ENCODE measurements at places on chromosomes 7 and 10. TPM values are rescaled to one million over a fixed set of nuclear protein-coding genes. Genes with fewer than 3 reads are reported as not detected.
A peak's percentile ranks its signal among the peaks of the same experiment; 100 is the strongest.

Gene ZFYVE27
- 20.6 TPM for total RNA-seq

DNA sequence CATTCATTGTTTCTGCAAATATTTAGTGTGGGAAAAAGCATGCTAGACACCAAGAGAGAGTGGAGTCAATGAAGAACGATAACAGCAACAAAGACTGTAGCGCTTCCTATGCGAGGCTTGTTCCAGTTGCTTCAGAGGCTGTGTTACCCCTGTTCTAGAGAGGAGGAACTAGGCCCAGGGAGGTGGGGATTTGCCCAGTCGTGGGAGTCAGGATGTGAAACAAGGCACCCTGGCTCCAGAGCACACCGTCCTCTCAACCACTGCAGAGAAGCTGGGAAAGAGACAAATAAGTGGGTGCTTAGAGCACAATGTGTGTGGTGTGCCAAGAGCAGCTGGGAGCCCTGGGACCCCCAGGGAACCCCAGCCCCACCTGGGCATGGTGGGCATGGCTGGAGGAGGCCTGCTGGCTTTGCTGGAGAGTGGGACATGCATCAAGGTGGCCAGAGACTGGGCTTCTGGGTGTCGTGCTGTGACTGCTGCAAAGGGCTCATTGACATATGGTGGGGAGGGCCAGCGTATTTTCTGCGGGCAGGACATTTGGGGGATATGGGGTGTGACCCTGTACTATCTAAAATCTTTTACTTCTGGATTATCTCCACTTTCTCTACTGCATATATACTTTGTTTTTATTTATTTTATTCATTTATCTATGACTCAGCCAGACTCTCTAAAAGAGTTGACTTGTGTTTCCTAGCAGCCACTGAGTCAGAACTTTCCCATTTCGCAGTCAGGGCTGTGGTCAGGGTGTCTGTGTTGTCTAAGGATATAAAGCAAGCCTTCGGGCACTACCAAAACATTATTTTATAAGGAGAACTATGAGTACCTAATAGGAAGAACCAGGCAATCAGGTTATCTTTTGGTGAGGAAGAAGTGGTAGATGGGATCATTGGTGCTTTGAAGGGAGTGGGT is 95.4 kb downstream of the TCF7L2 start:
- DNase-seq, result no peak

DNA sequence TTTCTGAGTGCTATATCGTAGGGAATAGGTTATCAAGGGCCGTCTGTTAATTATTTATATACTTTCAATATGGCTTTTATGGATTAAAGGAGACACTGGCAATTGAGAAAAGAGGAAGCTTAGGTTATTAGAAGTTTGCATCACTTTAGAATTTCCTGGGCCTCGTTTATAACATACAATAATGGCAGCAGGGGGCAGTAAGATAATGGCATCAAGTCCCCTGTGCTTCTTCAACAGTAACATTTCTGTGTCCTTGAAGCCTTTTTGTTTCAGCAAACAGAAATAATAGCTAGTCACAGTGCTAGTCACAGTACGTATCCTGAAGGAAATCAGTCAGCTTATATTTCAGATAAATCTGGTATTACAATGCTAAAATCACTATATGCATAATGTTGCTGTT is 41.9 kb downstream of the SPAM1 start:
- peak; percentile 4 for DNase-seq

DNA sequence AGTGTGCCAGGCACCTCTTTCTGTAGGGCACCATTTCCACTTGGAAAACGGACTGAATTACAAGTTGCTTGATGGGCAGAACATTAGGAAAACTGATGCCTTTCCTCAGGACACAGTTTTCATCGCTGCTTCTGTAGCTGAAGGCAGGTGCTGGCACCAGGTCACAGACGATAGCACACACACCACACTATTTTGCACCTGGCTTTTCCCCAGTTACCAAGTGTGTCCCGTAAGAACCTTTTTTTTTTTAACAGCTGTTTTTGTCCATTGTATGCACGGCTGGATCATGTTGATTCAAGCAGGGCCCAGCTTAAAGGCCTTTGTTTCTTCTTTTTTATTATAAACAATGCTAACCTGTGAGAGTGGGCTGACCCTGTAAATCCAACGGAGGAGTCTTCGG is 1.3 kb upstream of the GET4 start:
- DNase-seq, result no peak

GRCh38 chr7:143514487-143514886 is 36.8 kb downstream of the TAS2R41 start:
- DNase-seq, result no peak

Gene DGKI
- total RNA-seq, result 0.68 TPM

GRCh38 chr10:114607358-114607998 is 50.6 kb downstream of the ABLIM1 start:
- no peak for DNase-seq

GRCh38 chr10:31697271-31698180 is 231.1 kb downstream of the ARHGAP12 start:
- DNase-seq, result peak; percentile 83

- no peak for DNase-seq
Observed at GRCh38 chr10:131077724-131078123, 233.8 kb downstream of the TCERG1L start.

DNA sequence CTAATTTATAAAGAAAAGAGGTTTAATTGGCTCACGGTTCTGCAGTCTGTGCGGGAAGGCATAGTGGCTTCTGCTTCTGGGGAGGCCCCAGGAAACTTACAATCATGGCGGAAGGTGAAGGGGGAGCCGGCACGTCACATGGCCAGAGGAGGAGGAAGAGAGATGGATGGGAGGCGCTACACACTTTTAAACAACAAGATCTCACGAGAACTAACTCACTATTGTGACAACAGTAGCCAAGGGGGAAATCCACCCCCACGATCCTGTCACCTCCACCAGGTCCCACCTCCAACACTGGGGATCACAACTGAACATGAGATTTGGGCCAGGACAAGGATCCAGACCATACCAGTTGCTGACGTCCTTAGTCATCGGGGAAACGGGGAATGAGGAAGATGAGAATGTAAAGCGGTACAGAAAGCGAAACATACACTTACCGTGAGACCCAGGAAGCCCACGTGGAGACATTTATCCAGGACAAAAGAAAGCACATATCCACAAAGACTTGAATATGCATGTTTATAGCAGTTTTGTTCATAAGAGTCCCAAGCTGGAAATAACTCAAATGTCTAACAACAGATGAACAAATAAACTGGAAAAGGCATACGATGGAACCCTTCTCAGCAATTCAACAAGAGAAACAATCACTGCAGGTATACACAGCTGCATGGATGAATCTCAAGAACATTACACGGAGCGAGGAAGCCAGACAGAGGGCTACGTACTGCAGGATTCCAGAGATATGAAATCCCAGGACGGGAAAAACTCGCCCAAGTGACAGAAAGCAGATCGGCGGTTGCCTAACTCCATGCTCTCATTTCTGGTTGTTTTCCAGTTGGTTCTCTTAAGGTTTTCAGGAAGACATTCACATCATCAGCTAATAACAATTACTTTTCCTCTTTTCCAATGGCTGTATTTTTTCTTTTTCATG is 26.2 kb upstream of the INPP5A start:
- DNase-seq, result no peak

- DNase-seq, result no peak
Observed at GRCh38 chr7:36982766-36983165, 258.5 kb upstream of the AOAH start.

Gene FBXO24
- total RNA-seq, result 0.37 TPM

DNA sequence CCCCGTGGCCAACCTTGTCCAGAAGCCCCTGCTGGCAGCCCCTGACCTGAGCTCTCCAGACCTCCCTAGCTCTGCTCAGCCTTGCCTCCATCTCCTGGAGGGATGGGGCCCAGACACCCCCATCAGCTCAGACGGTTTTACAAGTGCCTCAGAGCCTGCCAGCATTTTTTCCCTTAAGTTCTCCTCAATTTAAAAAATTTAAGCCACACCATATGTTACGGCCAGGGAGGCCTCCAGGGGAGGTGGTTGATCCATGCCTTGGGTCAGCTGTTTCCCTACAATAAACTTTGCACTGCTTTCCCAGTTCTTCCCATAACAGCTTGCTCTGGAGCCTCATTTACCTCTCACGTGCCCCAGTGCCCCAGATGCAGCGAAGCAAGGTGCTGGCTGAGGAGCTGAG is 143.5 kb downstream of the RGS10 start:
- no peak for DNase-seq

DNA sequence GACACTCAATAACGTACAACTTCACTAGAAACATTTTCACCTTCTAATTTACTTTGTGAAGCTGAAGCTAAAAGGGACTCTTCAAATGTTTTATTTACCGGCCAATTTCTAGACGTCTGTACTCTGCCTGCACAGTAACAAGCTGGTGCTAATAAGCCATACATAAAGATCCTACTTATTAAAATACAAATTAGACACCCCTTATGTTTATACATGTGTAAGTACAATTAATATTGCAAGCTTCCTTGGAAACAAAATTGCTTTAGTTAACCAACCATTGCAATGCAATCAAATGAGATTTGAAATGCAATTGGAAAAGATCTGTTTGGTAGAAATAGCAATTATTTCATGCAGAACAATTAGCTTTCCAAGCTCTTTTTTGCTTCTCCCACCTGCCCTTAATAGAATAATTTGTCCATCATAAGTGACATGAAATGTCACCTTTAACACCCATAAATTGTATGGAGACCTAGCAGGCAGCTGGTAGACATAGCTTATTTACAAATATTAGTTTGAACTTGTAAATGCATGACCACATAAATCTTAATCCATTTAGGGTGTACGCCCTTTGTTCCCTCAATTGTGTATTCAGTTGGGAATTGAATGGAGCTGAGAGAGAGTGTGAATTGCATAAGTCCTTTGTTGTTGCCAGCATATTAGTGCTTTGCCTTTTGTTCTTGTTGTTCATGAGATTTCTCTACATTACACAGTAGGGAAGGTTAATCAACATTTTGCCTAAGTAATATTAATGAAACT is 277.1 kb downstream of the CACNA2D1 start:
- no peak for DNase-seq

Gene OR2A5
- not detected for total RNA-seq

Gene KMT2C
- total RNA-seq, result 67.8 TPM

Gene PALD1
- 10.1 TPM for total RNA-seq

Gene ADCYAP1R1
- 0.92 TPM for total RNA-seq

Gene AIMP2
- 35.5 TPM for total RNA-seq

GRCh38 chr10:100739517-100740368 is 5.6 kb upstream of the PAX2 start:
- DNase-seq, result no peak

Gene EBF3
- total RNA-seq, result 0.10 TPM

DNA sequence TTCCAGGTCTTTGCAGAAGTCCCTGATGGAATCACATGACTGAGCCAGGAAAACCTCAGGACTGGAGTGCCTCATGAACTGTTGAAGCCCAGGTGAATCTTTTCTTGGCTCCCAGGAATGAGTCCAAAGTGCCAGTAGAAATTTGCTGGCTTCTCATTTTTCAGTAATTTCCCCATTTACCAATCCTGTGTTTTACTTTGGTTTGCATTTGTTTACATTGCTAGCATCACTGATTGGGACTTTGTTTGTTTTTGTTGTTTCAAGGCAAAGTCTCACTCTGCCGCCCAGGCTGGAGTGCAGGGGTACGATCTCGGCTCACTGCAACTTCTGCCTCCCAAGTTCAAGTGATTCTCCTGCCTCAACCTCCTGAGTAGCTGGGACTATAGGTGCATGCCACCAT is 1.6 kb upstream of the ZNF12 start:
- DNase-seq, result no peak

DNA sequence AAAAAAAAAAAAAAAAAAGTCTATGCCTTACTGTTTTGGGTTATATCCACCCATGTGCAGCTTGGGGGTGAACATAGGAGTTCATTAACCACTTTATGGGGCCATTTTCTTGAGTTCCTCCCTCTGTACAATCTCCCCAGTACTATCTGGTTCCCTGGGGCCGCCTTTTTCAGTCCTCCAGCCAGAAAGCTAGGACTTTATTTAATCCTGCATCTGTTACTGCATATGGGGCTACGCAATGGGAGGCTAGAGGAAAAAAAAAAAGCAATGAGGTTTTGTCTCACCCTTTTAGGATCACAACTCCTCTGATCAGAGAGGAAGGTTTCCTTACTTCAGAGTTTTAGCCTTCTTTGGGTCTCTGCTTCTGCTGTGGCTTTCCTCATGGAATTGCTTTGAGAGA is 51.0 kb downstream of the BTRC start:
- DNase-seq, result no peak

DNA sequence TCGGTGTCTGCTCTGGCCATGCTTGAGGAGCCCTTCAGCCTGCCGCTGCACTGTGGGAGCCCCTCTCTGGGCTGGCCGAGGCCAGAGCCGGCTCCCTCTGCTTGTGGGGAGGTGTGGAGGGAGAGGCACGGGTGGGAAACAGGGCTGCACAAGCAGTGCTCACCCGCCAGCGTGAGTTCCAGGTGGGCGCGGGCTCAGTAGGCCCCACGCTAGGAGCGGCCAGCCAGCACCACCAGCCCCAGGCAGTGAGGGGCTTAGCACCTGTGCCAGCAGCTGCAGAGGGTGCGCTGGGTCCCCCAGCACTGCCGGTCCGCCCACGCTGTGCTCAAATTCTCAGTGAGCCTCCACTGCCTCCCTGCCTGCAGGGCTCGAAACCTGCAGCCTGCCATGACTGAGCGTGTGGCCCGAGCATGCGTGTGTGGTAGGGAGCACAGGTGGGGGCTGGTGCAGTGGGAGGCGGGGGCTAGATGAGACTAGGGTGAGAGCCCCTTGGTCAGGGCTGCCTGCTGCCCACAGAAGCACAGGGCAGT is 223.0 kb downstream of the ZNF248 start:
- peak; percentile 62 for DNase-seq

GRCh38 chr10:60896810-60897209 is 47.2 kb downstream of the RHOBTB1 start:
- no peak for DNase-seq

DNA sequence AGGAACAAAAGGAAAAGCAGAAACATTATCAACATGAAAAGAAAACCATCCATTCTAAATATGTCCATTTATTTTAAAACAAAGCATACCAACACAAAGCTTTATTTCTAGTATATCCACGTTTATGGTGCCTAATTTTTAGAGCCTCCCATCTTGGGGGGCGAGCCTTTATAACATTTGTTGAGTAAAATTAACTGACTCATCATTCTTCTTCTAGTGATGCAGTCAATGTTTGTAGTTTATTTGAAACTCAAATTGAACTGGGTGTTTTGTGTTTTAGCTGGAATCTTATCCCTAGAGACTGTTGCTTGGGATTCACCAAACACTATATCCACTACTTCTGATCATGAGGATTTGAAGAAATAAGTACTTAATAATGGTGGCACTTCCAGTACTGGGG is 366.4 kb upstream of the NPVF start:
- DNase-seq, result no peak
